Daoy (cell line): ENCODE measurements at places on chromosomes 6 and 20.

DNA sequence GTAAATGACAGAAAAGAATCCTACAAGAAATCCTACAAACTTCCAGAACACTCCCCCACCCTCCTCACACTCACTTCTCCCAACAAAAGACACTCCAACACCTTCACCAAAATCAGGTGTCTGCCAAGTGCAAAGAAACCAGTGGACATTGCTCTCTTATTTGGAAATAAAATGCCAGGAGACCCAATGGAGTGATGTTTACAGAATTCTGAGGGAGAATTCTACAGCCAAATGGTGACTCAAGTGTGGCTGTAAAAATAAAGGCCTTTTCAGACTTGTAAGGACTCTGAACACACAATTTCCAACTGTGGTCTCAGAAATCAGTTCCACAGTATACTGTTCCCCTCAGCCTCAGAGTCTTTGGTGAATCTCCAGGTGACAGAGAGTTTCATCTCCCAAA, 109.6 kb upstream of the CARMIL1 start:
- DNase-seq: no peak

- DNase-seq: no peak
These were observed 986.2 kb upstream of the CITED2 start for GRCh38 chr6:140360651-140361050.

- DNase-seq: no peak
These were observed 205.5 kb downstream of the TFAP2B start for GRCh38 chr6:51024126-51024525.

- peak; percentile 88 for DNase-seq
These were observed 166.5 kb downstream of the TFAP2A start for GRCh38 chr6:10248378-10248843.

GRCh38 chr6:52407467-52407866, 12.7 kb upstream of the EFHC1 start:
- peak; percentile 46 for DNase-seq

DNA sequence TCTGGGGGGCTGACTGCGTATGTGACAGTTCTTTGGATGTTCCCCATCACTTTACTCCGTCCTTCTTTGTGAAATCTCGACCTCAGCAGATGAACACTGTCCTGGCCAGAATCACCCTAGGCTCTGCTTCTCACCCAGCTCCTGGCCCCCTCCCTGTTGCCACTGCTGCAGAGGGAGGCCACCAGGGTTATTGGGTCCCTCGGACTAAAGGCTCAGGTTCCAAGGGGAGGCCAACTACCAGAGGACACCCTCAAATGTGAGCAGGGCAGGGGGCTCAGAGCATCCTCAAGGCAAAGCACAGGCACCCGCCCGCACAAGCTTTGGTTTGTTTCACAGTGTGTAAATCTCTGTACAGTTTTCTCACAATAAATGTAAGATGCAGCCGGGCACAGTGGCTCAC, 269.9 kb downstream of the UST start:
- no peak for DNase-seq

- DNase-seq: peak; percentile 80
These were observed 113.9 kb downstream of the ADAT2 start for GRCh38 chr6:143336446-143337152.

DNA sequence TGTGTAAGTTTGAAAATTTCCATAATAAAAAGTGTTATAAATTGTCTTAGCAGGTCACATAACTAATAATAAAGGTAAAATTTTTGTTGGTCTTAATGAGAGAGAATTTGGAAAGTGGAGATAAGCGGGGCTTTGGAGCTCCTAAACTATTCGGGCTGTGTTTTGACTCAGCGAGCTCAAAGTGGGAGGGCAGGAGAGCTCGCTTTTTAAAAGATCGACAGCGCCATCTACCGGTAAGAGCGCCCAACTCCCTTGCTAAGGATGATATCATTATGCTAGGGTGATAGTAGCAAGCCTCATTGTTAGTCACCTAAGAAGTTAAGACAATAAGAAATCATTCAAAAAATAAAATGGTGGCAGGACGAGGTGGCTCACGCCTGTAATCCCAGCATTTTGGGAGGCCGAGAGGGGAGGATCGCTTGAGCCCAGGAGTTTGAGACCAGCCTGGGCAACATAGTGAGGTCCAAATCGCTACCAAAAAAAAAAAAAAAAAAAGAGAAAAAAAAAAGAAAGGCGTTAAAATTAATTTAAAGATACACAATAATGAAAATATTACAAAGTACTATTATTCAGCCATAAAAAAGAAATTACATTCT, 24.8 kb downstream of the C6orf15 start:
- peak; percentile 93 for DNase-seq

DNA sequence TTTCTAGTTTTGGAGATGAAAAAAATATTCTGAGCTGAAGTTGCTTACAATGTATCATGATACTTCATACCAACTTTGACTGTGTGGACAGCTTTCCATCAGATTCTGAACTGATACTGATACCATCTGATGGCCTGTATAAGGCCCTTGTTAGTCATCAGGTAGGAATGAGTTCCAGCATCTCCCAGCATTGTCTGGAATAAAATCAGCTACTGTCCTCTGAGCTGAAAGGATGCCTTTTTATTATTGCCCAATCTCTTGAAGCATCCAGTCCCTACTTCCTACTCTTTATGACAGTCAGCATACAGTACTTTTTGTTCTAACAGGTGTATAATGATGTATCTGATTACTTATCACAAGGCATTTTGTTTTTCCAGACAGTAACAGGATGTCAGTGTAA, 70.6 kb upstream of the EYA4 start:
- no peak for DNase-seq

GRCh38 chr20:14556206-14556605, 218.8 kb upstream of the FLRT3 start:
- no peak for DNase-seq

DNA sequence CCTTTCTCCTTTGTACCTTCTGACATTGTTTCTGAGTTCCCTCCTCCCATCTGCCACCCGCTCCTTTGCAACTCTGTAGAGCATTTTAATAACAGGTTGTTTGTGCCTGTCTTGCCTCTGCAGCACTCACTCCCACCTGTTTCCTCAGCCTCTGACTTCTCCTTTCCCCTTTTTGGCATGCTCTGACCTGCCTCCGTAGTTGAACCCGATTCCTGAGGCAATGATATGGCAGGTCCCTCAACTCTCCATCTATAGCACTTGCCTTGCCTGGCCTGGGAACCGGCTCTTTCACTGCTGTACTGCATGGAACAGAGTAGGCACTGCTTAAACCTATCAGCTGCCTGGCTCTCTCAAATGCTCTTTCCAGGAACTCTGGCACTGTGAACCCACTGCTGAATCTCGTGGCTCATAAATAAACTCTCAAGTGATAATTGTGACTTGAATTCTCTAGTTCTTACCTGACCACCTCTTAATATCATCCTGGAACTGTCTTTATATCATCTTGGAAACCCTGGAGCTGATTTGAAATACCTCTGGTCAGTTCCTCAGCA, 50.3 kb downstream of the UTRN start:
- no peak for DNase-seq

DNA sequence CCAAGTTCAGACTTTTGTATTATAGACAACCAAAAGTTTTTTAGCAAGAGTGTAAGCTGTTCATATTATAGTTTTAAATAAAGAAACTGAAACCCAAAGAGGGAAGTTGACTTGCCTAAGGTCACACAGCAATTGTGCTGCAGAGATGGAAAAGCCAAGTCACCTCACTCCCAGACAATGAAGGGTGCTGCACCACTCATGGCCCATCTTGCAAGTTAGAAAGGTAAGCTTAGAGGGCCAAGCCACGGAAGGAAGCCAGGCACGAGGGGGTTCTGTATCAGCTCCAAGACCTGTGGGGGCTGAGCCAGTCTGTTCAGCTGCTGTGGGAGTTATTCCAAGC, 860 bp downstream of the DEFB124 start:
- DNase-seq: no peak

DNA sequence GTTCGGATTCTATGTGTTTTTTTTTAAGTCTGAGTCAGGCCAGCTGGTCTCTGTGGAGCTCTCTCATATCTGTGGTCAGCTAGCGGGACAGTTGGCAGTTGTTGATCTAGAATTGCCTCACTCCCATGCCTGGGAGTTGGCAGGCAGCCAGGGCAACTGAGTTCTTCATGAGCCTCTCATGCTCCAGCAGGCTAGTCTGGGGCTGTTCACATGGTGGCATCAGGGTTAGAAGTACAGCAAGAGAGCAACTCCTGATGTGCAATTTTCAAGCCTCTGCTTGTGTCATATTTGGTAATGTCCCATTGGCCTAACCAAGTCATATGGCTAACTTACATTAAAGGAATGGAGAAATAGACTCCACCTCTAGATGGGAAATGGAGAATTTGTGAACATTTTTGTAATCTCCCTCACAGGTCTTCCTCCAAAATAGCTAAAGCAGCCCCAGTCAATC, 6.7 kb upstream of the IFT52 start:
- DNase-seq: peak; percentile 72

DNA sequence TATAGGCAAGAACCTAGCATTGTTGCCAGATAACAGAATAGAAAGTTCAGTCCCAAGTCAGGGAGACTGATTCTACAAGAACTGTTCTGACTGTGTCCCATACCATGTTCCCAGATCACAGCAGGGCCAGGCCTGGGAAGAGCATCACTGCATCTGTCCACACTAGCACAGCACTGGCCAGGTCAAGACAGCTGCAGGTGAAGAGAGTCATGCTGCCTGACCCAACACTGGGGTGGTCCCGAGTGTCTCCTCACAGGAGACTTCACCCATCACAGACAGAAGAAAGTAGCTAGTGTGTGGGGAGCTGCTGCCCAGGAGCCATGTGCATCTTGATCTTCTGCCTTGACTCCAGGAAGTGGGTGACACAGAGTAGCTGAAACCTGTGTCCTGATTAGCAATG, 1.3 kb upstream of the CST9L start:
- DNase-seq: no peak

GRCh38 chr6:106966229-106966628, 8.3 kb downstream of the CD24 start:
- DNase-seq: no peak

DNA sequence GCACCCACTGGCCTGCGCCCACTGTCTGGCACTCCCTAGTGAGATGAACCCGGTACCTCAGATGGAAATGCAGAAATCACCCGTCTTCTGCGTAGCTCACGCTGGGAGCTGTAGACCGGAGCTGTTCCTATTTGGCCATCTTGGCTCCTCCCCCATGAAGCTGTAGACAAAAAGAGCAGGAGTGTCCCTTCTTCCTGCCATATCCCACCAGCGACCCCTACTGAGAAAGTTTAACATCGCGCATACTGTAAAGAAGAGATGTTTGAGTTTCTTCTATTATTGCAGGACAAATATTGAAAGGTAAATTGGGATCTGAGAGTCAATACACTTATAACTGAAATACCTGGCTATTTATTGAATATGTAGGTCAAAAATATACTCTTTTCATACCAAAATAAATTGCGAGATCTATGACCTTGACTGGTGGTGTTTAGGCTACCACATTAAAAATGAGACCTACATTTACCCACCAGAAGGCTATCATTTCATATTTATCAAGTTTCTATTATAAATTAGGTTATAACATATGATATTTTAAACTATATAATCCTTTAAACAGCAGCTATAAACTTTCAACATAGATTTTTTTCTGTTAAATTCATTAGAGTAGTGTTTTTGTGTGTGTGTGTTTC, 586.3 kb downstream of the HTR1B start:
- no peak for DNase-seq

- peak; percentile 13 for DNase-seq
These were observed 101.2 kb downstream of the MYO6 start for GRCh38 chr6:75850026-75850833.

DNA sequence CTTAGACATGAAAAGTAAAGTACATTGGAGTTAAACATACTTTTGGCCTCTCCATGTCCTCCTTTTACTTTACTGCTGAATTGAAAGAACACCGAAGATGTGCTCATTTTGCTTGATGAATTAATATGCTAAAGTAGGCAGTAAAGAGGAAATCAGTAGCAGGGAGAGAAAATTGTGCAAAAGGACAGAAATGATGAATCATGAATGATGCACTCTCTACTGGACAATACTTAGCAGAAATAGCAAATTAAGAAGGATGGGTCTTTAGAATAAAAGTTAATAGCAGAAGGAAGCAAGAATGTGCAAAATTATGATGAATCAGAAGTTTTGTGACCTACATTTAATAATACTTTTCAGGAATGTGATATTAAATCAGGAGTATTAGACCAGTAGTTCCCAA, 8.4 kb upstream of the SPINT3 start:
- no peak for DNase-seq

DNA sequence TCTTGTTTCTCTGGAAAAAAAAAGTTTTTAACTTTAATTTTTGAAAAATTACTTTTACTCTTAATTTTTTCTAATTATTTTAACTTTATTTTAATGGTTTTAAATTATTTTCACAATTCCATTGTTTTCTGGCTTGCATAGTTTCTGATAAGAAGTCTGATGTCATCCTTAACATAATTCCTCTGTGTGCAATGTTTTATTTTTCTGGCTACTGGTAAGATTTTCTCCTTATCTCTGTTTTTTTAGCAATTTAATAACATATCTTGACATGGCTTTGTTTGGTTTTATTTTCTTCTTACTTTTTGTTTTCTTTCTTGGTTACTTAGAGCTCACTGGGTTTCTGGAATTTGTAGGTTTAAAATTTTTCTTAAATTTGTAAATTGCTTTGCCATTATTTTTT, 114.8 kb downstream of the TBXT start:
- DNase-seq: no peak

- DNase-seq: no peak
These were observed 1.8 kb downstream of the PCSK2 start for GRCh38 chr20:17228624-17229061.

GRCh38 chr6:48883116-48883515, 579.9 kb downstream of the MMUT start:
- no peak for DNase-seq

DNA sequence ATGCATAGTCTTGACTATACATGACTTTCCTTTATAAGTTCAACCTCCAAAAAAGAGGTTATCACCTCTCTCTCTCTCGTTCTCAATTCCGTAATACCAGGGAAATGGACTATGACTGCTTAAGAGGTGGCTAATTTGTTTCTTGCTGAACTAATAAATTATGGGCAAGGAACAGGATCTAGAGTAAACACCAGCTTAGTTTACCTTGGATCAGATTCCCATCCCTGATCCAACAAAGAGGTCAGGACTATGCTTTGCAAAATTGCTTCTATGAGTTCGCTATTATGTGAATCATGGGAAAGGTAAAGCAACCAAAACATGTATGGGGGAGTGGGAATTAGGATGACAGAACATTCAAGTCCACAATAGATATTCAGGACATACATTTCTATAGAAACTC, 630.7 kb downstream of the HACE1 start:
- no peak for DNase-seq

DNA sequence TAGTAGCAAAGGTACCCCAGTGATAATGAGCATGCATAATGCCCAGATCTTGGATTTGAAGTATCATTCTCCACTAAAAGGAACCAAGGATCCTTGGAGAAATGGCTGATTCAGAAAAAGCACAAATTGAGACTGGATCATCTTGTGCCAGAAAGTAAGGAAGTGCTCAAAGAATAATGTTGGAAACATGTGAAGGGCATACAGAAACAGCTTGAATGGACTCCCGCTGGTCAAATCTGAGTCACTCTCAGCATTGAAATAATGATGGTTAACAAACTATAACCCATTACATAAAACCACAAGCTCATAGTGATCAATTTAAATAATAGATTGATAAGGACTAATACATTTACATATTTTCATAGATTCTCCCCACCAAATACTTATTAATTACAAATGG, 3.6 kb upstream of the OSTM1 start:
- no peak for DNase-seq

- no peak for DNase-seq
These were observed 59.0 kb downstream of the QRSL1 start for GRCh38 chr6:106688177-106688951.

- DNase-seq: no peak
These were observed 58.8 kb upstream of the MAP3K7 start for GRCh38 chr6:90645634-90646033.

- DNase-seq: no peak
These were observed 82.0 kb downstream of the WASF1 start for GRCh38 chr6:110097443-110097842.
